ENCODE measurements at places on chromosomes 1 and 21.

- no peak for DNase-seq
Measured at GRCh38 chr21:37098751-37099150, 25.7 kb downstream of the TTC3 start.

DNA sequence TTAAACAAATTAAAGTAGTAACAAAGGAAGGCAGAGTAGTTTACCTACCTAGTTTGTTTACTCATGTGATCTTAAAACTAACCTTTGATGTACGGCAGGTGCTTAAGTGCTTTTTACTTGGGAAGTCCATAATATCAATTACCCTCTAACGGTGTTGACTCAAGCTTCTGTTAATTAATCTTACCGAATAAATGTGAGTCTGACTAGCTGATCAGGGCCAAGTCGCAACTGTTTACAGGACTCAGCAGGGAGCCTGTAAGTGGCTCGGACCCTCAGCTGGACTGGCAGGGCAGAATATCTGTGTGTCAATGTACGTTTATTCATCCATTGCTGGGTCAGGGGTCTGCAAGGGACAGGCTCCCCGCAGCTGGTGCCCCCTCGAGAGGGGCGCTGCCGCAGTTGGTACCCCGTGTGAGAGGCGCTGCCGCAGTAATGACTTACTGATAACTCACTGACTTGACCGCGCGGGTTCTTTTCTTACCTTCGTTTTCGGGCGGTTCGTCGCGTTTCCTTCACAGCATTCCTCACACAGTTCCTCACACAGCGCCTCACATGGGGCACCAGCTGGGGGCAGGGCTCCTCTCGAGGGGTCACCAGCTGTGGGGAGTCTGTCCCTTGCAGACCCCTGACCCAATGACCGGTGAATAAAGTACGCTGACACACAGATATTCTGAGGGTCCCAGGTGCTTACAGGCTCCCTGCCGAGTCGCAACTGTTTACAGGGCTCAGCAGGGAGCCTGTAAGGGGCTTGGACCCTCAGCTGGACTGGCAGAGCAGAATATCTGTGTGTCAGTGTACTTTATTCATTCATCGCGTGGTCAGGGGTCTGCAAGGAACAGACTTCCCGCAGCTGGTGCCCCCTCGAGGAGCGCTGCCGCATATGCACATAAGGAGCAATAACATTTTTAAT, 3.0 kb downstream of the FMO1 start:
- DNase-seq = no peak

GRCh38 chr1:36400825-36401601, 3.3 kb upstream of the LSM10 start:
- DNase-seq = no peak

DNA sequence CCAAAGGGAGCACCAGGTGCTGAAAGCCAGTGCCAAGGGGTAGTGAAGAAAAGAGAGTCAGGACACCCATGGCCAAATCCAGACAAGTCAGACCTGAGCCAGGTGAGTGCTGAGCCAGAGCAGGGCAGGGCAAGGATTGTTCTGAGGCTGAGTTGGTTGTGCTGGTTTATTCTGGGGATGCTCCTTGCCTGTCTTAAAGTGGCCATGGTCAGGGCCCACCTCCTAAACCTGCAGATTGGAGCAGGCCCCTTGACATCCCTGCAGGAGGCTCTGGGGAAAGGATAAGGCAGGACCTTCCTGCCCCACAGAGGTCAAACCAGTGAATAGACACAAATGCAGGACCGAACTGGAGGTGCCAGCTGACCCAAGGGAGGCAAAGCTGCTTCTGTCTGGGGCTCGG, 138.4 kb downstream of the HIVEP3 start:
- no peak for DNase-seq

DNA sequence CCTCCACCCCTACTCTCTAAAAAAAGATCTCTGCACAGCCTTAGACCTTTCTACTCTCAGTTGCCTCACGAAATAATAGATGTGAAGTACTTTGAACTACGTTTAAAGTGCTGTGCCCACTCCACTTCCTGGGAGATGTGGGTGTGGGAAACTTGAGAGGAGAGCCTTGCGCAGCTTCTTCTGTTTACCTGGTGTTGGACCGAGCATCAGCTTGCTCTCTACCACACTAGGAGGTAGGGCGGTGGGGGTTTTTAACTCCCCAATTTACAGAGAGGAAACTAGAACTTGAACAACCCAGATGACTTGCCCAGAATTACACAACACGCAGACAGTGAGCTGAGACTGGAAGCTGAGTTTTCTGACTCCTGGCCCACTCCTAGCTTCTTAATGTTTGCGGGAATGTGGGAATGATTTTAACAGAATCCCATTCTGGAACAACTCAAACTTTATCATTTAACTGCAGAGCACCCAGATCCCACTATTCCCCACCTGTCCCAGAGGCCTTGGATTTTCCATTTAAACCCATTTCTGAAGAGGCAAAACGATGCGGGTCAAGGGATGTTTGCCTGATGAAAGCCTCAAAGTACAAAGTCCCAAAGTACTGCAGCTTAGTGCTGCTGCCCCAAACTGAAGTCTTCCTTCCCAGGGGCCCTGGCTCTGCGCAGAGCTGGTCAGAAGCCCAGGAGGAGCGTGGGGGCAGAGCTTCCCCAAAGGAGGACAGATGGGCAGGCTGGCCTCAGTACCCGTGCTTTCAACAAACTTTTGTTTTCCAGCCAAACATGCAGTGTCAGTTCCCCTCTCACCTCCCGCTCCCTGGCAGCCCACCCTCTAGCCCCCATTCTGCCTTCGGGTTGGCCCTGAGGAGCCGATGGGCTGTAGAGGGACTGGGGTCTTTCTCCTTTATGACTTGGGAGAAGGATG, 19.0 kb downstream of the BTG2 start:
- DNase-seq = no peak

- no peak for DNase-seq
Measured at GRCh38 chr1:200392625-200393185, 17.1 kb downstream of the ZNF281 start.

GRCh38 chr1:58670181-58670580, 29.7 kb downstream of the MYSM1 start:
- DNase-seq = no peak

DNA sequence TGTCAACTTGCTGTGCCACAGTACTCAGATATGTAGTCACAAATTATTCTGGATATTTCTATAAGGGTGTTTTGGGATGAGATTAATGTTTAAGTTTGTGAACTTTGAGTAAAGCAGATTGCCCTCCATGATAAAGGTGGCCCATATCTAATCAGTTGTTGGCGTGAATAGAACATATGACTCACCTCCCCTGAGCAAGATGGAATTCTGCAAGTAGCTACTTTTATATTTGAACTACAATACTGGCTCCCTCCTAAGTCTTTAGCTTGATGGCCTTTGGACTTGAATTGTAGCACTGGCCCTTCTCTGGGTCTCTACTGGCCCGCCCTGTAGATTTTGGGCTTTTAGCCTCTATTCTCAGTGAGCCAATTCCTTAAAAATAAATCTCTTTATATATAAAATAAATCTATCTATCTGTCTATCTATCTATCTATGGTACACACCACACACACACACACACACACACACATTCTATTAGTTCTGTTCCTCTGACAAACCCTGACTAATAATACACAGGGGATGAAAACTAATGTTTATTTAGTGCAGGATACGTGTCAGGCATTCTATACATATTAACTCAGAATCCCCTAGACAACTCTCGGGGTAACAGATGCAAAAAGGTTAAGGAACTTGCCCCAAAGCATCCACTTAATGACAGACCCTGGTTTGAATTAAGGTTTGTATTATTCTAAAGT, 37.9 kb upstream of the PDC start:
- no peak for DNase-seq

DNA sequence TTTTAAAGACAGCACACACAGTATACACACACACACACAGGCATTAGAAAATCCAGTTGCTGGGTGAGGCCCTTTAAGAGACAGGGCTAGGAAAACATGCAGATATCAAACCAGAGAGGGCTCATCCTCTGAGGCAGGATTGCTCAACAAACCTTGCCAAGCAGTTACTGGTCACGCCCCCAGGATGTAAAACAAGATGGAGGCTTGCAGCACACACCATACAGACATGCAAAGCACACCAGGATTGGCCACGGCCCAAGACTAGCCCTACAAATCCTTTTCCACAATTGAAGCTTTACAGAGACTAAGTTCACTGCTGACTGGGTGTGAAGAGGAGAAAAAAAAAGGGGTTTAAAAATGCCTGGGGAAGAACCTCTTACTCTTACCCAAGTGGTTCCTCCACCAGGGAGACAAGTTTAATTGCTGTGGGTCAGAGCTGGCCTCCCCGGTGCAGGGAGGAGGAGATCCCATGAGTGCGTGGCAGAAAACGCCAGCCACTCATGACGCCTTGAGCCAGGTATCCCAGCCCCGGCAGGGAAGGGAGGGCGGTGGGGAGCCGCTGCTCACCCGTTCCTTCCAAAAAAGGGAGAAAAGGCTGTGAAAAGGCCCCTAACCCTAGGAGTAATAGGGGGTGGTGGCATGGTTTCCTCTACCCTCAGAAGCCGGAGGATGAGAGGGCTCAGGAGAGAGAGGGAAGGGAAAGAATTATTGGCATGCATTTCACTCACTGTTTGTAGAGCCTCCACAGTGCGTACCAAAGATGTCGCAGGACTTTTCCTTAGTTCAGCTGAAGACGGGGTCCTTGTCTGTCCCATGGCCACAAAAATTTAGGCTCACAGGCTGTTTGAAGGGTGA, 594.6 kb upstream of the ZP4 start:
- no peak for DNase-seq

GRCh38 chr1:226349801-226350518, 41.0 kb upstream of the LIN9 start:
- DNase-seq = no peak

GRCh38 chr1:43947874-43948437, 1.2 kb downstream of the IPO13 start:
- DNase-seq = no peak

- DNase-seq = no peak
Measured at GRCh38 chr1:46673749-46674182, 2.1 kb downstream of the TEX38 start.

GRCh38 chr1:87803375-87803774, 474.7 kb downstream of the LMO4 start:
- no peak for DNase-seq

GRCh38 chr21:45753445-45753844, 109.9 kb downstream of the PCBP3 start:
- DNase-seq = no peak

- DNase-seq = no peak
Measured at GRCh38 chr21:42637267-42638041, 16.0 kb upstream of the PDE9A start.

DNA sequence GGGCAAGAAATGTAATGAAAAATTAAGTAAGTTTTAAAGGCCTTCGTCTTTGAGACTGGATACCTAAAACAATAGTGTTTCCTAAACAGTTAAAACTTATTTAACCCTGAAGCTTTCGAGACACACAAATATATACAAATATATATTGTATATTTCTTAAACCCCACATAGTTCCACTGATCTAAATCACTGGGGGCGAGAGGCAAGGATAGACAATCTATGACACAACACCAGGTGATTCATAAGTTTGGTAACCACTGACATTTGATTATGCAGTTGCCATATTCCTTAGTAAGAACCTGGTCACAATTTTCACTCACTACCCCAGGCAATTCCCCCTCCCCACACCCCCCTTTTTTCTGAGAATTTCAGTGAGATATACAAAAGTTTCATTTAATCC, 55.3 kb upstream of the BOLA1 start:
- DNase-seq = no peak

- DNase-seq = no peak
Measured at GRCh38 chr1:100353071-100353801, 930 bp downstream of the CDC14A start.

- DNase-seq = no peak
Measured at GRCh38 chr21:36891692-36892091, 74.8 kb downstream of the HLCS start.

DNA sequence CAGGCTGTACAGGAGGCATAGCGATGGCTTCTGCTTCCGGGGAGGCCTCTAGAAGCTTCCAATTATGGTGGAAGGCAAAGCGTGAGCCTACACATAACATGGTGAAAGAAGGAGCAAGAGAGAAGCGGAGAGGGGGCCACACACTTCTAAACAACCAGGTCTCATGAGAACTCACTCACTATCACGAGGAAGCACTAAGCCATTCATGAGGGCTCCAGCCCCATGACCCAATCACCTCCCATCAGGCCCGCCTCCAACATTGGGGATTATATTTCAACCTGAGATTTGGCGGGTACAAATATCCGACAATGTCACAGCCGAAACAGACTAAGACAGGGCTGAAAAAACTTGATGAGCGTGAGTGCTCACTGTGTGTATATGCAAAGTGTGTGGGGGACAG, 89.3 kb upstream of the CNIH3 start:
- no peak for DNase-seq

GRCh38 chr1:58094221-58094620, 452.3 kb downstream of the OMA1 start:
- DNase-seq = no peak

DNA sequence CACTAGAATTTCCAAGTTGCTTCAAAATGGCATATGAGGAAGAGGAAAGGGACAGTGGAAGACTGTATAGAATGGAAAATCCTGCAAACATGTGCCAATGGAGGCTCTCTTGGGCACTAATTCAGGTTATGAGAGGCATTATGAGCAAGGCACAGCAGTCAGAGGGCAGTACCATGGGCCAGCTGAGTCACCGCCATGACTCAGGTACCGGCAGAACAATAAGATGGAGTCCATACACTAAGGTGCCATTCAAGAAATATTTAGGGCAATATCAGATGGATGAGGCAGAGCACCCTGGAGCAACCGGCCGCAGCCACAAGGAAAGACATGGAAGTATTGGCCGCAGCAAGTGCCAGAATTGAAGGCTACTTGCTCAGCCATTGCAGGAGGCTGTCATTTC, 25.6 kb upstream of the VAV3 start:
- DNase-seq = no peak

GRCh38 chr1:28236656-28237322, 865 bp downstream of the ATP5IF1 start:
- no peak for DNase-seq

DNA sequence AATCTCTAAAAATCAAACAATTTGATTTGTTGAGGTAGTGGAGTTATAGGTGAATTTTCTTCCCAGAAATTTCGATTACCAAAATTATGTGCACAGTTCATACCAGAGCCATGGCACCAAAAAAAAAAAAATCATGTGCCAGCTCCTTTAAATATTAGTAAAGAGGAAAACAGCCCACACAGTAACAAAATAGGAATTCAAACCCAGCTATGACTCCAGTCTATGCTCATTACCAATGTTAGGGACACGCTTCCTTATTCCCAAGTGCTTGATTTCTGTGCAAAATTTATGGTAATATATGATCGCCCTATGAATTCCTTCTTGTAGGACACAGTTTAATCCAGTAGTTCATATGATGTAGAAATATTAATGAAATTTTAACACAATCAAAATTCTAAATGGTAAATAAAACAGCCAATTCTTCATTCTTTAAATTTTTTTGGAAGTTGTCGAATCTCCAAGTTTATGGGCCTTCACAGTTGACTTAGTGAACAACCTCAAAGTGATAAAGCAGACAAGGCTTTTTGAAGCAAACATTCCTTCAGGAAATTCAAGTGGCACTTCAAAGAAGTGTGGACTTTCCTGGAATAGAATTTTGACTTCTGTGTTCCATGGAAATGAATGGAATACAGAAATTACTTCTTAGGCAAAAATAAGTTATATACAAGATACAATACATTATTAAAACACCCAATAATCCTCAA, 1.9 kb downstream of the TOR1AIP2 start:
- no peak for DNase-seq
